RCC 7860 (cell line): ENCODE measurements at places on chromosomes 12 and 14.

DNA sequence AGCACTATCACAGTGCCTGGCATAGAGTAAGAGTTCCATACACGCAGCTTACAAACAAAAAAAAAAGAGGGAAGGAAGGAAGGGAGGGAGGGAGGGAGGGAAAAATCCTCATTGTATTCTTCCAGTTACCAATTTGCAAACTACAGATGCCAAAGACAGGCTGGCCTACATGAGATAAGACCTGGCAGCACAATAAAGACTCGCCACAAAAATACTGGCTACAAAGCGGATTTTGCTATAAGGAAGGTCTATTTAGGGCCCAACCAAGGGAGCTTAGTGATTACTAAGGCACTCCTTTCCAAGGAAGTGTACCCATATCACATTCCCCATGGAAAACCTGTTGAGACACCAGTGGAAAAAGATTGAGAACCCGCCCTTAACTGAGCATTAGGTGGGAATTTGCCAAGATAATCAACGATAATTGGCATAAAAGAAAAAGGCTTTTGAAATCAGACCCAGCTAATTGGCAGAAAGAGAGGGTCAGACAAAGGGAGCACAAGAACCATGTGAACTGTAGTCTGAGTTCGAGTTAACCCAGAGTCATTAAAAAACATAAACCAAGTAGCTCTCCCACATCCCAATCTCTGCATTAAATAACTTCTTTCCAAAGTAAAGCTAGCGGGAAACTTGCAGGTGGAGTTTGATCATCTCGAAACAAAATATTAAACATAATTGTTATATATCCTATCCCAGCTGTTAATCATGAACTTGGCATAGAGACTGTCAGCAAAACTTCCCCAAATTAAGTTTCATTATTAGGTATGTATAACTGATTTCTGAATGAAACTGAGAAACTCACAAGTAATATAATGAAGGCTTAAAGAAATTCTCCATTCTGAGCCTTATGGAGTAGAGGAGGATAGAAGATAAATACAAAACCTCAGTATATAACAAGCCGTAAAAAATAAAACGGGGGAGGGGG lies 50.1 kb downstream of the PHLDA1 start:
- no peak for DNase-seq

GRCh38 chr12:1216560-1216959 lies 225.5 kb downstream of the ERC1 start:
- DNase-seq: no peak

DNA sequence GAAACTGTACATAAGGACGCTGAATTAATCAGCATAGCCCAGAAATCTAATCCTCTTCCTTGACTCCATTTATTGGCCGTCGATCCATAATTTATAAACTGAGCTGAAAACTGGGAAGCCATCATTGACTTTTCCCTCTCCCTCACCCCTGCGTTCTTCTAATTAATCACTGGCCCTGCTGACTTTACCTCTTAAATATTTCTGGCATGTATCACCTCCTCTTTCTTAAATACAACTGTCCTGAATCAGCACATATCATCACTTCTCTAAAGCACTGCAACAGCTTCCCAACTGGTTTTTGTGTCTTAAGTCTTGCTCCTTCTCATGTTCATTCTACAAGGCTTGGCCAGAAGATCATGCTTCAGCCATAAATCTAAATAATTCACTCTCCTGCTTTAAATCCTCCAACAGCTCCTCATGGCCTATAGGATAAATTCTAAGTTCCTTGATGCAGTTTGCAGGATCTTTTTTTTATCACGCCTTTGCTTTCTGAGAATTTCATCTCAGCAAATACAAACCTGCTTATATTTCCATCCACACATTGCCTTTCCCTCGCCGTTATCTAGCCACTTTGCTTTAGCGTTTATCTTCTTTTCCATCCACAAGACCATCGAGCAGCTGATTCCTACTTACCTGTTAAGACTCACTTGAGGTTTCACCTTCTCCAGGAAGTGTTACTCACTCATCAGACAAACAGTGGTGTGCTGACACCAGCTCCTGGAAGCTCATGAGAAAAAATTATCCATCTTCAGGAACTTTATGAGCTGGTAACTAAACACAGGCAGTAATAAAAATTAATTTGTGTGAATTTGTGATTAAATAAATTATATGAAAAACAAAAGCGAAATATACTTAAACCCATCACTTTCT lies 295.6 kb upstream of the FLRT2 start:
- peak; percentile 43 for DNase-seq

- DNase-seq: no peak
Observed at GRCh38 chr12:84696908-84697540, 215.6 kb downstream of the SLC6A15 start.

DNA sequence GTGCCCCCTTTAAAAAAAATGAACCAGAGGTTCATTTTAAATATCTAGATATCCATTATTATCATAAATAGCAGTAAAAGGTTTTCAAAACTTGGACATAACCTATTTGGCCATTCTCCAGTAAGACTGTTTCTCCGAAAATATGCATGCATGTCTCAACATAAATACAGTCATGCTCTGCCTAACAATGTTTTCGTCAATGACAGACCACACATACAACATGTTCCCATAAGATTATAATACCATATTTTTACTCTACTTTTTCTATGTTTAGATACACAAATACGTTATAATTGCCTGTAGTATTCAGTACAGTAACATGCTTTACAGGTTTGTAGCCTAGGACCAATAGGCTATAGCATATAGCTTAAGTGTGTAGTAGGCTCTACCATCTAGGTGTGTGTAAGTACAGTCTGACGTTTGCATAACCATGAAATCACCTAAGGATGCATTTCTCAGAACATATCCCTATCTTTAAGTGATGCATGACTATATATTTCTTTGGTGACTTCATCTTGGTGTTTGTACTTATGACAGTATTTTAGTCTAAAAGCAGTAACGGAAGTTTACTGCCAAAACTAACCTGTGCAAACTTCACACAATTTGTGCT lies 3.2 kb downstream of the TMEM19 start:
- DNase-seq: no peak

DNA sequence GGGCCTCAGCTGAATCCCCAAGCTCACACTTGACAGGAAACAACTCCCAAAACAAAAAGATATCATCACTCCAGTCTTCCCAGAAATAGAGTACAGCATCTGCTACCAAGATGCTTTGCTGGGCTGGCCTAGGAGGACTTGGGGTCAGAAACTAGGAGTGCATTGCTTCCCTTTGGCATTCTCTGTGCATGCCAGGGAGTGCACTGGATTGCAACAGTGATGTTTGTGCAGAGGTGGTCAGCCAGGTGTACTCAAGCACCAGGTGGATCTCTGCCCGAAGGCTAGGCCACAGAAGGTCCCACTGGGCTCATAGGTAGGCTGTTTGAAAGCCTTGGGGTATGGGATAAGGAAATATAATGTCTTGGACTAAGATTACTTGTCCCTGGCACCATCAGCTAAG lies 51.1 kb downstream of the RAB35 start:
- DNase-seq: no peak

DNA sequence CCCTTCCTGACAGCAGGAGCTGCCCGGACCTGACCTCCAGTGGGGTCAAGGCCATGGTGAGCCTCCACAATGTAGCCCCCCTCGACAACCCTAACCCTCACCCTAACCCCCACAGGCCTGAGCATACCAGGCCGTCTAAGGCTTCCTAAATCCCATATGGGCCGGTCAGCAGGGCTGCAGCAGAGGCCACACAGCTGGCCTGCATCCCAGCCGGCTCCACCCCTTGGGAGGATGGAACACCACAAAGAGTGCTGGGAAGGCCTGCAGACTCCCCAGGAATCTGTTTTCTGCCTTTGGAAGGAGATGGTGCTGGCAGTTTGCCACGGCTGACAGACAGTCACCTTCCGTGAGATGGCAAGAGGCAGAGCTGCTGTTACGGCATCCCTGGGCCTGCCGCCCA lies 2.8 kb downstream of the TMEM179 start:
- DNase-seq: no peak

DNA sequence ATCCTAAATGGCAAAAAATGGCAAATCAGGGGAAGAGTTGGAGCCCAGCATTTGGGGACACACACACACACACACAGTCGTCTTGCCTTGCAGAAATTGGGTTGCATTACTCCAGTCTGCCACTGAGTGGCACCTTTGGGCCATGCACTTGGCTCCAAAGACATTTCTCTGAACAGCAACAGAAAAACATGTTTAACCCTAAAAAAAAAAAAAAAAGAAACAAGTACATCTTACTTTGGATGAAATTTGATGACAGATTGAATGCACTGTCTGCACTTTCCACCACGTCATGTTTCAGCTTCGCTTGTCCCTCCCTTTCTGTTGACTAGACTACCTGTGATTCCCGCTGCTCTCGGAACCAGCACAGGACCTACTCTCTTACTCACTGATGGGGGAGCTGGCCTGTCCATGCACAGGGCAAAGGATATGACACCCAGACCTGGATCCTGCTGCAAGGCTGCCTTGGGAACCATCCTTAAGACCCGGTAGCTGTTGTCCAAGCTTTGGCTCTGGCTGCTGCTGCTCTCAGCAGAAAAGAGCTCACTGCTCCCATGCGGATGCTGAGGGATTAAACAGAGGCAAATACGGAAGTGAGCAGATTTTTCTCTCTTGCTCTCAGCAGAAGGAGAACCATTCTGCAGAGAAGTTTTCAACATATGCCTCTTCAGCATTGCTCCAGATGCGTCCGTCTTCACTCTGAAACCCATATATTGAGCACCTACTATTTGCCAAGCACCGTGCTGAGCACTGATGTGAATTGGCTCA lies 376.8 kb downstream of the DPF3 start:
- DNase-seq: peak; percentile 15

- no peak for DNase-seq
Observed at GRCh38 chr14:81192594-81192993, 28.2 kb downstream of the GTF2A1 start.

- no peak for DNase-seq
Observed at GRCh38 chr14:66624336-66624937, 116.5 kb downstream of the GPHN start.
